ENCODE measurements at places on chromosomes 11 and 22.
A peak's percentile ranks its signal among the peaks of the same experiment; 100 is the strongest.

GRCh38 chr11:37343290-37343689, 745.3 kb upstream of the RAG2 start:
- DNase-seq = no peak

GRCh38 chr11:99742501-99742900, 721.8 kb downstream of the CNTN5 start:
- DNase-seq = no peak

- no peak for DNase-seq
Observed at GRCh38 chr22:29541845-29542244, 11.7 kb downstream of the THOC5 start.

DNA sequence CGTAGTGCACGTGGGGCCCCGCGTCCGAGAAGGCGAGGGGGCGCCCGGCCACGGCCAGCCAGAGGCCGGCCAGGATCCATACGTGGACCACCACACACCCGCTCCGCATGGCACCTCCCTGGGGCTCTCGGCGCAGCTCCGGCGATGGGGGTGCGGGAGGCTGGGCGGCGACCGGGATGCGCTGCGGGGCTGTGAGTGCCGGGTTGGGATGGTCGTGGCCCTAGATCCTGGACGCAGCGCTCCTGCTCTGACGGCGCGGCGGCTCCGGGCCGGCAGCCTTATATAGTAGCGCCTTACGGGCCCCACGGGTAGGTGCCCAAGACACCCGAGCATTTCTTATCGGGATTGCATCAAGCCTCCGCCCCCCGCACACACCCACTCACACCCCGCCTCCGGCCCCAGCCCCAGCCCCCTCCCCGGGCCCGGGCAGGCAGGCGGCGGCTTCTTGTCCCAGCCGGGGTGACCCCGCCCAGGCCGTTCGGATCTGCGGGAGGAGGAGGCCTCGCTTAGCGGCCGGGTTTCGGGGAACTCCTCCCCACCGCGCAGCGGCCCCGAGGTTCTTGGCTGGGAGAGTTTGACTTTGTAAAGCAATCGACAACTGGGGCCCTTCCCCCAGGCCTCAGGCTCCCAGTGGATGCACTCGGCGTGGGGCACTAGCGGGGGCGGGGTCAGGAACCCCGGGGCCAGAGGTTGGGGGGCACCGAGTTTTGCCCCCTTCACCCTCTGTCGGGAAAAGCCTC, at the start of gene FGF19:
FGF19 (minus strand) TSS at position 255 of the 740 bp plus-strand sequence; CDS start at position 109, 146 bp downstream.
- DNase-seq = peak; percentile 89

- peak; percentile 94 for DNase-seq
Observed at GRCh38 chr11:35144136-35144741, 5.3 kb downstream of the CD44 start.

DNA sequence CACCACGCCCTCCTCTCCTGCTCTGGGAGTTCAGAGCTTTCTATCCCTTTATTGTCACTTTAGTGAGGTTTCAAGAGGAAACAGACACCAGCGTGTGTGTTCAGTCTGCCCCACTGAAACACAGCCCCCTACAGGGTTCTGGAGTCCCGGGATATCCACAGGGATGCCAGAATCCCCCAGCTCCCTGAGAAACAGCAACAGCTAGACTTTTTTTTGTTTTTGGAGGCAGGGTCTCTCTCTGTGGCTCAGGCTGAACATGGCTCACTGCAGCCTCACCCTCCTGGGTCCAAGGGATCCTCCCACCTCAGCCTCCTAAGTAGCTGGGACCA, 10.4 kb downstream of the SULT4A1 start:
- no peak for DNase-seq

DNA sequence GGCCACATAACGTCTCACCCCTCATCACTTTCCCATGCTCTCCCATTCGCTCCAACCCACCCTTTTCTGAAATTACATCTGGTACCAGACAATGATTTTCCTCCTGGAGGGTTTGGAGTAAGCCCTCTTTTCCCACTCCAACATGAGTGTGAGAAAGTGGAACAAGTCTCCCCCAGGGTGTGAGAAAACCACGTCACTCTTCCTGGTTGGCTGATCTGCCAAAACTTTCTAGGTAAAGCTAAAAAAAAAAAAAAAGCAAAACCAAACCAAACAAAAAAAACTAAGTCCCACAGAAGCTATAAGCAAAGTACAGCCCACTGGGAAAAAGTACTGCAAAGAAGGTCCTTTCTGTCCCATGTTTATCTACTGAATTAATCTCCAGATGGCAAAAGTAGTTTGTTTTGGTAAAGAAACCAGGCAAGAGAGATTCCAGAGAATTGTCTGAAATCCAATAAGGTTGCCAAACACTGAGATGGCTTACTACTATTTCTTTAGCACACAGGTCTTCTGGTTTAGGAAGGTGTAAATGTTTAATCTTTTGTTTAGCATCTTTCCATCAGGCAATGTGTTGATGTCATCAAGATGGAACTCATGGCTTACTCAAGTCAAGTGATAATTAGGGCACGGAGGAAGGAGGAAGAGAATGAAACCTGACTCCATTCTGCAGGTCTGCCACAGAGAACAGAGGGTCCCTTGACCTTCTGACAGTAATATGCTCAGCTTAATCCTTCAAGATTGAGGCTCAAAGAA, 395.6 kb downstream of the LARGE1 start:
- no peak for DNase-seq

- no peak for DNase-seq
Observed at GRCh38 chr11:123364080-123364479, 66.0 kb upstream of the GRAMD1B start.

- DNase-seq = peak; percentile 93
Observed at GRCh38 chr11:77503006-77503405, 29.1 kb upstream of the PAK1 start.

GRCh38 chr11:17734418-17734911, at the start of gene KCNC1:
Gene KCNC1 (plus strand): TSS chr11:17734781. CDS start chr11:17736003, 1,222 bp downstream.
- DNase-seq = peak; percentile 95

GRCh38 chr11:11620921-11621572, 758 bp downstream of the GALNT18 start:
- DNase-seq = peak; percentile 84

- no peak for DNase-seq
Observed at GRCh38 chr22:47619631-47620030, 857.2 kb downstream of the TBC1D22A start.

DNA sequence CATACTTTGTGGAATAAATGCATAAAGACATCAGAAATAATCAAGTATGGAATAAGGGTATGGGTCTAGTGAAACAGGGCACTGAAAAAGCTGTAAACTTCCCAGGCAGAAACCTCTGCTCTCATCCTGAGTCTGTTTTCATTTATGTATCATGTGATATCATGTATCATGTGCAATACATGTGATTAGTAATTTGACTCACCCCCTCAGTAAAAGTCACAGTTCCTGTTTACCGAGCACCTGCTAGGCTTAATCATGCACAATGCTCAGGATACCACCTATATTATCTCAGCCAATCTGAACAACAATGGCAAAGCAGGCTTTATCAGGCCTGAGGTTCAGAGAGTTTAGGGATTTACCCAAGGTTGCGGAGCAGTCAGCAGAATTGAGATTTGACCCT, 250.6 kb upstream of the TENM4 start:
- DNase-seq = no peak

DNA sequence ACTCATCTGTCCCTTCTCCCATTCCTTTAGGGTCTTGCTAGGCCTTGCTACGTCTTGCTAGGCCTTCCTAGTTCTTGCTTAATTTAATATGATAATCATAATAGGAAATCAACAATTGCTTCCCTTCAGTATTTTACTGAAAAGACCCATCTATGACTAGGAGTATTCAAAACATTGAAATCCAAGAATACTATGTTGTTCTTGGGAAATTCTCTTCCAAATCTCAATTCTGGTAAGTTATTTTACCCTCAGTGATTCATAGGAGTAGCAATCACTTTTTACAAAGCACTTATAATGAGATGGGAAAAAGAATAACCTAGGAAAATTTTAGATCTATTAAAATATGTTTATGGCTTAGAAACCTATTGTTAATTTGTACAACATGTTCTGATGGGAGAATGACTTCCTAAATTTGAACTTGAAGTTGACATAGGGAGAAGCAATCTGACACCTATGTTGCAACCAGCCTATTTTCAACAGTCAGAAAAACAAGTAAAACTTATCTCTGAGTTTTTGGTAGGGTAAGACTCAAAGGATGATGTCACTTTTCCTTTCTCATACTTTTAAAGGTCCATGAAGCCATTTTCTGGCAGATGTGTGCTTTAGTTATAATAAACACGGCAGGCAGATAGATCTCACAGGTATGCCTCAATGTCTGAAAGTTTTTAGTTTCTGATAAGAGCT, 29.5 kb upstream of the HIPK3 start:
- peak; percentile 88 for DNase-seq

DNA sequence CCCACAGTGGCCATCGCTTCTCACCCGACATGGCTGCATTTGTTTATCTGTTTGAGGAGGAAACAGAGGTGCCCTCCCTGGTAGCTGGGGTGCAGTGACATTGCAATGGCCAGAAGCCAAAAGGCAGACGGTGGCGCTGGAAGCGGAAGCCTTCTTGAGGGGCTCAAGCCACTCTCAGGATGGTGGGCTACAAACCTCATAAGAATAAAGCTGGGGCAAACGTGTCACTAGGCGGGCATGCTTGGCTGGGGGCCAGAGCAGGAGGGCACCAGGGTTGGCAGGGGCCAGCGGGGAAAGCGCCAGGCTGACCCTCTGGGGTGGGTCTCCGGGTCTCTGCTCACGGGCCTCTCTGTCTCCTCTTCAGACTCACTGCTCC, 12.6 kb downstream of the TNNT3 start:
- peak; percentile 86 for DNase-seq

GRCh38 chr22:17990147-17990546, 34.2 kb downstream of the MICAL3 start:
- DNase-seq = peak; percentile 79

DNA sequence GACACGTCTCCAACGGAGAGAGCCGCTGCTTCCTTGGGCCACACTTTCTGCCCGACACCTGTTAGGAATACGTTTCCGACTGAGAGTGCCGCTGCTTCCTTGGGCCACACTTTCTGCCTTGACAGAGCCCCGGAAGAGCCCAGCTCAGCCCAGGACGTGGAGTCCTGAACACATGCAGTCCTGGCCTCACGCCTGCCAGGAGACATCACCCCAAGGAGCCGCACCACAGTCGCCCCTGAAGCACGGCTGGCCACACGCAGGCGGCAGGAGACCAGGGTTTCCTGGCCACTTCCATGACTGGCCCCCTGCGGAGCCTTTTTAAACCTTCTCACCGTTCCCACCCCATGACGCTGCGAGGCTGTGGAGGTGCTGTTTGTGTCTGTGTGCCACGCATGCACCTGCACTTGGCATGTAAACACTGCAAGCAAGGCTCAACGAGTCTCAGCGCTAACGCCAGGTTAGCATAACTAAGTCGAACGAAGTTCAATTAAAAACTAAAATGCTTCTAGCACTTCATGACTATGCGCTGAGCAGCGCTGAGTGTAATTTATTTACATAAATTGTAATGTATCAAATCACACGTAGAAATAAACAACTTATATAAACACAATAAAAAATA, 8.8 kb downstream of the TOLLIP start:
- peak; percentile 5 for DNase-seq

- DNase-seq = no peak
Observed at GRCh38 chr11:90187839-90188238, 35.0 kb downstream of the CHORDC1 start.

- no peak for DNase-seq
Observed at GRCh38 chr11:8298801-8299786, 35.4 kb upstream of the LMO1 start.

DNA sequence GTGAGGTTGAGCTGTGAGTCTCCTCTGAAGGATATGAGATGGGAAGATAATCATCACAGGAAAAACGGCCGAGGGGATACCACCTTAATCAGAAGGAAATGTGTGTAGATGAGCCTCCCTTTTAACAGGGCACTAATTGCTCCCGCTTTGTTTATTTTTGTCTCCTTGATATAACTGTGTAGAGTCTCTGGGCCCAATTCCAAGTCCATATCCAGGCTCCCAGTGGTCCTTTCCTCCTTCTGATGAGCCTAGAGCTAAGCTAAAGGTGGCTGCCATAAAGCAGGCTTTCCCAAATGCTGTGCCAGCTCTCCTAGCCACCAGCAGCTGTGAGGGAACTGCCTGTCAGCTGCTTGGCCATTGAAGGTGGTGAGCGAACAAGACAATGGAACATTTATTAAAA, 17.1 kb upstream of the CCDC90B start:
- no peak for DNase-seq

DNA sequence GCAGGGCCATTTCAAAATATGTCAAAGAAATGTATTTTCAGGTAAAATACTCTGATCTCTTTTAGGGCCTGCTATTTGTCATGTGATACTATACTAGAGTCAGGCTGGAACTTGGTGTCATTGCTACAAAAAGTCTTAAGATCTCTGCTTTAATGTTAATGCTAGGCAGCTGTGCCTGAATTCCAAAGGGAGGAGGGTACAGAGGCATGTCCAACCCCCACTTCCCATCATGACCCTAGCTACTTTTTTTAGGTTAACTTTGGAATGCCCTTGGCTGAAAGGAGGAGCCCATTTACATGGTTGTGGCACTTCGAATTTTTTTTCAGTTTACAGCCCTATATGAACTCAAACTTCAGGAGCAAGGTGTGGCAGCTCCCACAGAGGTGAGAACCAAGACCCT, 58.1 kb downstream of the OSBP2 start:
- no peak for DNase-seq

- DNase-seq = peak; percentile 71
Observed at GRCh38 chr11:101863361-101863760, 51.4 kb upstream of the CEP126 start.

GRCh38 chr11:7423946-7424345, 61.4 kb upstream of the OLFML1 start:
- no peak for DNase-seq

GRCh38 chr22:24376586-24376985, 50.8 kb upstream of the ADORA2A start:
- no peak for DNase-seq

- no peak for DNase-seq
Observed at GRCh38 chr11:76148231-76148630, 58.1 kb downstream of the WNT11 start.
